Stimulated activated CD8-positive, alpha-beta memory T cell treated with anti-CD3 and anti-CD28 coated beads, Interleukin-15, amount 100 ng/mL, for 1 hour (primary cell): ENCODE measurements at places on chromosomes 16 and 17.

GRCh38 chr16:75322740-75323139 lies 71.3 kb upstream of the BCAR1 start:
- DNase-seq, result no peak

DNA sequence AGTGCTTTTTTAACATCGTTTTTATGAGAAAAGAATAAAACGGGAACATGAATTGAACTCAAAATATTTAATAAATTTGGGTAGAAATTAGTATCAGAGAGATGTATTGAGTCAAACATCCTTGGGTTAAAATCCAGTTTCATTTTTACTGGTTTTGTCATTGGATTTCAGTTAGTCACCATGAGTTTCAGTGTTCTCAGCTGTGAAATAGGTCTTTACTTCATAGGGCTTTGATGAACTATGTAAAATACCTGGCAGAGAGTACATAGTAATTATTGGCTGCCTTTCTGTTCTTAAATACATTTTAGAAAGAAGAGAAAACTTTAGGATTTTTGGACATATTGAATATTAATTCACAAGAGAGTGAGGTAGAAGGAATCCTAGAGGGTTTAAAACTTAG lies 105.8 kb downstream of the TANC2 start:
- DNase-seq, result no peak

DNA sequence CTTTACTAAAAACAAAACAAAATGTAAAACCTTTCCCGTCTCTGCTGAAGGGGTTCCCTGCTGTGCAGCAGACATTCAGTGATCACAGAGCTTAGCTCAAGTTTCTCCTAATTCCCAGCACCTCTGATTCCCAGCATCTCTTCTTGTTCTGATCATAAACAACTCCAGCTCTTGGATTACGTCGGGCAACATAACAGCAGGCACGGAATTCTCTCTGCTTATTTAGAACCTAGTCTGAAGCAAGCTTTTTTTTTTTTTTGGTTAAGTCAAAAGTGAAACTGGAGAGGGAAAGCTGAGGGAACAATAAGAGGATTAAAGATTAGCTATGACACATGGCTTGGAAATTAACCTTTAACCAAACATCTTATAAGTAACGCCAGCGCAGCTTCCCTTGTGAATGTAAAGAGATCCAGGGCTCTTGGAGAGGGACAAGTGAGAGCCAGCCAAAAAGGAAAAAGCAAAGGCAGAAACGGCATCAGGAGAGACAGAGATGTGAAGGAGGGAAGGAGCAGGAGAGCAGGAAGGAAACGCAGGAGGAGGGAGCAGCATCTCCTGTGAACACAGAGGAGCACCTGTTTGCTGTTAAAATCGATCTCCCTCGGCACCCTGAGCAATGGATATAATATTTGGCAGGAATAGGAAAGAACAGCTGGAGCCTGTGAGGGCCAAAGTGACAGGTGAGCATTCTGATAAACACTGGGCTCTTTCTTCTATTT lies at the start of gene BCO1:
Gene BCO1, plus strand, starts transcription at position 394 of the 716 bp plus-strand sequence. Its CDS starts 220 bp downstream, at position 614.
- DNase-seq, result no peak

- DNase-seq, result no peak
Measured at GRCh38 chr16:88966986-88967829, 9.8 kb downstream of the CBFA2T3 start.

- peak; percentile 4 for DNase-seq
Measured at GRCh38 chr16:1678500-1679098, 520 bp downstream of the JPT2 start.

DNA sequence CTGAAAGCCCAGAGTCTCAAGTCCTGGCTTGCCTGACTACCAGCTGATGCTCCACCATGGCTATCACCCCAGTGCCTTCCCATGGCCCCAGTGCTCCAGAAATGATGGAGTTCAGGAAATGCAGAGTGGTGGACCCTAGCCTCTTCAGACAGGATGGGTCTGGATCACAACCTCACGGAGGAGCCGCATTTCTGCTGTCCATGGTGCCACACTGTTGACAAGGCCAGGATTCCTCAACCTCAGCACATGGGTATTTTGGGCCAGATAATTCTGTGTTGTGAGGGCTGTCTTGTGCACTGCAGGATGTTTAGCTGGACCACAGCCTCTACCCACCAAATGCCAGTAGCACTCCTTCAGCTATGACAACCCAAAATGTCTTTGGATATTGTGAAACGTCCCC lies 6.7 kb upstream of the CRHR1 start:
- DNase-seq, result no peak

GRCh38 chr17:13599864-13600263 lies 1.9 kb downstream of the HS3ST3A1 start:
- no peak for DNase-seq

GRCh38 chr16:47392081-47392480 lies 68.8 kb downstream of the ITFG1 start:
- DNase-seq, result no peak

- no peak for DNase-seq
Measured at GRCh38 chr17:74077231-74077630, 126.2 kb upstream of the RPL38 start.

GRCh38 chr16:49766225-49766624 lies 89.7 kb downstream of the ZNF423 start:
- no peak for DNase-seq

GRCh38 chr17:15955793-15956541 lies 11.0 kb downstream of the ADORA2B start:
- DNase-seq, result no peak

DNA sequence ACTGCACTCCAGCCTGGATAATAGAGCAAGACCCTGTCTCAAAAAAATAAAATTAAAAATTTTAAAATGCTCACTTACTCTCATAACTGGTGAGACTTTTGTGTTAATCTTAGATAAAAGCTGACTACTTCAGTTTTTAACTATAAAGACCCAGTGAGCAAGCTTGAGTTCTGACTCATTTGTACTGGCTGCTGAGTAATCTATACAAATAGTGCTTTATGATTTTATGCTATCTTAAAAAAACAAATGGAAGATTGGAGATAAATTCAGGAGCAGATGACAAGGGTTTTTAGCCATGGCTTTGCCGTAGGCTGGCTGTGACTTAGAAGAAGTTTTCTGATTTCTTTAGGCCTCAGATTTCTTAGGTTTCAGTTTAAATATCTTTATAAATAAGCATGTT lies 30.5 kb downstream of the SNTB2 start:
- no peak for DNase-seq

DNA sequence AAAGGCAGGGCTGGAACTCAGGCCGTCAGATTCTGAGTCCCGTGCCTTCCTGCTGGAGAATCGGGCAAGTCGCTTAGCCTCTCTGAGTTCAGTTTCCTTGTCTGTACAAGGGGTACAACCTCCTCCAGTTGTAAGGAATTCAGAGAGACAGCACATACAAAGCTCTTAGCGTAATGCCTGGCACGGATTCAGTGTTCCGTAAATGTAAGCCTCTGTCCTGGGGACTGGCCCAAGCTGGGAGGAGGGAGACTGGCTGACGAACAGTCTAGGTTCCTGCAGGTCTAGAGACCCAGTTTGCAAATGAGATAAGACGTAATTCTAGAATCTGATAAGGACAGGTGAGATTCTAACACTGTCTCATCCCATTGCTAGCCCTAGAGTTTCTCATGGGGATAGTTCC lies 9.9 kb downstream of the METTL22 start:
- DNase-seq, result no peak

DNA sequence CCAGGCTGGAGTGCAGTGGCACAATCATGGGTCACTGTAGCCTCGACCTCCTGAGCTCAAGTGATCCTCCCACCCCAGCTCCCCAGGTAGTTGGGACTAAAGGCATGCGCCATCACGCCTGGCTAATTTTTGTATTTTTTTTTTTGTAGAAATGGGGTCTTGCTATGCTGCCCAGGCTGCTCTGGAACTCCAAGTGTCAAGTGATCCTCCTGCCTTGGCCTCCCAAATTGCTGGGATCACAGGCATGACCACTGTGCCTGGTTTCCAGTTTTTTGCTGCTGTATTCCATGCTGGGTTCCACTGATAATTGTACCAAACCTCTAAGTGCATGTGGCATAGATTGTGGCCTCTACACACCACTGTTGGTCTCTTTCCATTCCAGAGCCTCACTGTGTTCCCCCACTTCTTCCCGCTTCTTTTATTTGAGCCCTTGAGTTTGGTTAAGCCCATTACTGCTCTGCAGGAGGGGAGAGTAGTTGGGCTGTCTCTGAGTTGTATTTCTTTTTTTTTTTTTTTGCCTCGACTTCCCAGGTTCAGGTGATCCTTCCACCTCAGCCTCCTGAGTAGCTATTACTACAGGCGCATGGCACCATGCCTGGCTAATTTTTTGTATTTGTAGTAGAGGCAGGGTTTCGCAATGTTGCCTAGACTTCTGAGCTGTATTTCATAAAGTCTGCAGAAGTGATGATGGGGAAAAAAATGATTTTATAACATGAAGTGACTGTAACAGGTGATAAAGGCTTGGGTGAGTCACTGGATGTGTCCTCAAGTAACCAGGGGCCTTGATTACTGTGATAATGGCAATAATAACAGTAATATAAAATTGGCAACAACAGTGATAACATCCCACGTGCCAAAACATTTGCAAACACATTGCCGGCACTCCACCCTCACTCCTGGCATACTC lies 30.0 kb downstream of the EEF2K start:
- DNase-seq, result no peak

DNA sequence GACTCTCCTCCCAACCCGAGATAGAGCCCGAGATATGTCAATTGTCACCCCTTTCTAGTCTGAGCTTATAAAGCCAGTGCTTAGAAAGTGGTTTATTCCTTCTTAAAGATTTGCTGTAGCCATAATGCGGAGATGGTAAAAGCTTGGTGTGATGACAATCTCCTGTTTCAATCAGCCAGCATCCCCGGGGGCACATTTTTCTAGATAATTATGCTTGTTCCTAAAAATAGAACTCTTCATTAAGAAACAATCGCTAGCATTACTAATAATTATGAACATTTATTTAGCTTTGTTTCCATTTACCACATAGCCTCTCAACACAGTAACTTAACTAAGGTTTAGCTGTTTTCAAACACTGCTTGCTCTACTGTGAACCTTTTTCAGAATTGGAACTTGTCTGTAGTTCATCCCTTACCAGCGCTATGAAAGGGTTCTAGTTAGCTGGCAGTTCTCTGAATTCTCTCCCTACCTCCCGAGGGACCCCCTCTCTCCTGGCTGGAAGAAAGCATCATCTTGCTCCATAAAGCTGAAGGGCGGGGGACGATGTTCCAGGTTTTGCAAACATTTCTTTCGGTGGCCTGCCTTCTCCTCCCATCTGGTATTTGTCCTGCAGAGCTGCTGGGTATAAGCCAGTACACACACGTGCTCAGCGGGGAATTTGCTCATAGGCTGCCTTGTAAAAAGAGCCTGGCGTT lies 922 bp upstream of the MRPL58 start:
- DNase-seq, result no peak

DNA sequence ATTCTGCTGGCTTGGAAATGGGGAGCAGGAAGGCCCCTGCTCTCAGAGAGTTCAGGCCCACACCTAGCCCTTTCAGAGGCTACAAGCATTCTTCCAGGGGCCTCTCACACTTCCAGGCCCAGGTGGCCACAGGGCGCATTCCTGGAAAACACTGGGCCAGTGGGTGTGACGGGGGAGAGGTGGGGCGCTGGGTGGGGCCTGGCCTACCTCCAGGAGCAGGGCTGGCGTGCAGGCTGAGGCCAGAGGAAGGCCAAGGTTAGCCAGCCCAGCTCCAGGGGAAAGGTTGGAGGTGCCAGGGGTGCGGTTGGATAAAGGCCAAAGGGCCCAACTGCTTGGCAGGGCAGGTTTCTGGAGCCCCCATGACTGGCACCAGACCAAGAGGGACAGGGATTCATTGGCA lies 198.2 kb downstream of the MAF start:
- no peak for DNase-seq

GRCh38 chr17:32253117-32253611 lies 12.5 kb upstream of the RHBDL3 start:
- peak; percentile 27 for DNase-seq

DNA sequence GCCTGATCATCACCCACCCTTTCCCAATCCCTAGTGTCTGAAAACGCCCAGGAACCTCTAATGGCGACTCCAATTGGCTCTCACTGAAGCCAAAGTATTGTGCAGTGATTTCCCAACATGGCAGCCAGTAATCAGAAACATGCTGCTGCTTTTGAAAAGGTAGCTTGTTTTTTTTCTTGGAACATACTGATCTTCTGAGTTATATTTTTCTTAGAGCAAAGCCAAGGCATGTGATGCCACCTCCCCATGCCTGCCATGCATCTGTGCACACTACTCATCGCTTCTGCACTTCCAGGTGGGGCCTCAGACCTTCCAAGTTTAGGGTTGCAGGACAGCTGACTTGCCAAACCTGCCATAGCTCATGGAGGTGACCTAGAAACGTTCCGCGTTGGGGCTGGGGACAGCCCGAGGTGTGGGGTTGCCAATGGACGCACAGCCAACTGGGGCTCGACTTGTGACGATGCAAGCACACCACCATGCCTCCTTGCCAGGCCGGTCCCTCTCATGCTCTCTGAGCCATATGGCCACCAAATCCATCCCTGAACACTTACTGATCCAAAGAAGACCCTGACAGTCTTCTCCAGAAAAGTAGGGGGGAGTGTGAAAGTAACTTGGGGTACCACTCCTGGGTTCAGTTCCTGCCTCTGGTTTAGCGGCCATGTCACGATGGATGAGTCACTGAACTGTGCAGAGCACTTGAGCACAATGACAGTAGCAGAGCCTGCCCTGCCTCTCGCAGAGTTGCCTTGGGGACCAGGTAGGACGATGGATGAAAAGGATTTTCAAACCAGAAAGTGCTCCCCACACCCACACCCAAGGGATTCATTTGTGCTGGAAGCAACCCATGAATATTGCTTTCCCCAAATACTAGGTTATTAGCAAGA lies 155.7 kb downstream of the CCDC182 start:
- DNase-seq, result no peak

GRCh38 chr17:12545877-12546513 lies 119.7 kb upstream of the MYOCD start:
- no peak for DNase-seq

- DNase-seq, result no peak
Measured at GRCh38 chr17:7295230-7296180, 1.1 kb upstream of the YBX2 start.

DNA sequence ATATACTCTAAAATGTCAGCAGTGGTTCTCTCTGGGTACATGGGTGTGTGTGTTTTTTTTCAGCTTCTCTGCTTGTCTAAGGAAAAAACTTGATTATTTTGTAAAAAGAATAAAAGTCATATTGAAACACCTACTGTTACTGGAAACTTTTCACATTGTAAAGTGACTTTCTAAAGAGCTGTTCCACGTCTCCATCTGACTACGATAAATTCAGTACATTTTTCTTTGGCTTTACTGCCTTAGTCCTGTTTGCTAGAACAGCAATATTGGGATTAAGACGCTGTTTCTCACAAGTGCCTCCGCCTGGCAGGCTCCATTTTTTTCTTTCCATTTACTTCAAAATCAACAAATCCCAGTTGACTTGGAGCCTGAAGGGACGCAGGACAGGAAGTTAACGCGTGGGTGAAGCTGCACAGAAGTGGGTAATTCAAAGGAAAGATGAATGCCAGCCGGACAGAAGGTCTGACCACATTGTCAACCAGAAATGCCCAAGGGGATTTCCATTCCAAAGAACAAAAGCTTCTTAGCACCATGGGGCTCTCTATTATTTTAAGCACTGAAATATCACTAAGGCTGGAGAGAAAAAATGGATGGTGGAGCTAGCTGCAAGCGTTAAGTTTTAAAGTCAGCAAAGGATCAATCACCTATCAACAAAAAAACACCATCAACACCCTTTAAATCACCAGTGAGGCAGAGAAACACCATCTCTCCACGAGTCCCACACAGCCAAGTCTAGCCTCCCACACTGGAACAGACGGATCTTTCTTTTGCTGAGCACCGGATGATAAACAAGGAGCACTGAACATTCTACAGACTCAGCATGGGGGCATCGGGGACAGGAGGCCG lies 8.4 kb downstream of the GLOD4 start:
- no peak for DNase-seq

GRCh38 chr16:10828851-10829366 lies 10.3 kb upstream of the TVP23A start:
- DNase-seq, result no peak
